Activated CD4-positive, alpha-beta memory T cell treated with anti-CD3 and anti-CD28 coated beads, Interleukin-2, amount 10 ng/mL, durations not matched to agents 7 days and 5 days (primary cell): ENCODE measurements at places on chromosomes 4 and X.

GRCh38 chr4:148116969-148117368 is 325.2 kb downstream of the NR3C2 start:
- no peak for DNase-seq

GRCh38 chr4:18314731-18315130 is 293.2 kb upstream of the LCORL start:
- DNase-seq = no peak

GRCh38 chr4:176002007-176002613 is 63.5 kb upstream of the WDR17 start:
- no peak for DNase-seq

DNA sequence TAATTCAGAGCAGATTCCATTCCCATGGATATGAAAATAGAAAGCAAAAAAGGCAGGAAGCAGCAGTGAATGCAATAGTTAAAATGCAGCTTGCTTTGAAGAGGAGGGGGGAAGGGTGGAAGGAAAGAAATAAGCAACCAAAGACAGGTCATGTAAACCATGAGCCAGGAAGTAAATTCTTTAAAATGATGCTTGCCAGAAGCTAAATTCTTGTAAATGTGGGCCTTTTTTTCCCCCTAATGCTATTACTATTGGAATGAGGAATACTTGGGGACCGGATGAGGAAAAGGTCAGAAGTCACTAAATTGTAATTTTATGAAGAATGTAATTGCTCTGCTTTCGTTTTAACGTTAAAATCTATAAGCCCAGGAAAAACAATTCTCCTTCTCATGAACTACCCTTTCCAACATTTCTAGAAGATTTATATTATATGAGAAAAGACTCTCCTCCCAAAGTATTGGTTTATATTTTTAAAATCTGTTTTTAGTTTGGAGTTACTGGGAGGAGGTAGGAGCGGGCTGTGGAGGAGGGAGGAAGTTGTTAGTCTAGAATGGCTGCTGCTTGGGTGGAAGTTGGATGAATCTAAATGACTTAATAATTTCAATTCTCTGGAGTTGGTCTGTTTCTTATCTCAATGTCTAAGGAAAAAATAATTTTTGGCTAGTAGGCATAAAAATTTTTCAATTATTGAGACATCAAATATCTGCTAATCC is 77.6 kb upstream of the PCDH18 start:
- DNase-seq = no peak

- no peak for DNase-seq
Measured at GRCh38 chrX:78653118-78653822, 5.9 kb downstream of the RTL3 start.

GRCh38 chr4:63017300-63017699 is 1392.0 kb downstream of the TECRL start:
- no peak for DNase-seq

DNA sequence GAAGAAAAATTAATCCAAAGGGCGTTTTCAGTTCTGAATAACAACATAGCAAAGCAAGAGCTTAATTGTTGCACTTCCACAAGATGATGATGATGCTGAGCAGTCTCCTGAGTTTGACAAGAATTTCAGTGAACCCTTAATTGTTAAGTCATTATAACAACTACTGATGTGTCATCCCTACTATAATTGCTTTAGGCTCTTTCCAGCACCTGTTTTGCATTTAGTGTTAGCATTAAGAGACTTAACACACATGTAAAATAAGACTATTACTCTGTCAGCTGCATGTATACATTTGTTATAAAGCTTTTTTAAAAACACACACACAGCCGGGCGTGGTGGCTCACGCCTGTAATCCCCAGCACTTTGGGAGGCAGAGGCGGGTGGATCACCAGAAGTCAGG is 37.9 kb upstream of the GALNT7 start:
- no peak for DNase-seq

DNA sequence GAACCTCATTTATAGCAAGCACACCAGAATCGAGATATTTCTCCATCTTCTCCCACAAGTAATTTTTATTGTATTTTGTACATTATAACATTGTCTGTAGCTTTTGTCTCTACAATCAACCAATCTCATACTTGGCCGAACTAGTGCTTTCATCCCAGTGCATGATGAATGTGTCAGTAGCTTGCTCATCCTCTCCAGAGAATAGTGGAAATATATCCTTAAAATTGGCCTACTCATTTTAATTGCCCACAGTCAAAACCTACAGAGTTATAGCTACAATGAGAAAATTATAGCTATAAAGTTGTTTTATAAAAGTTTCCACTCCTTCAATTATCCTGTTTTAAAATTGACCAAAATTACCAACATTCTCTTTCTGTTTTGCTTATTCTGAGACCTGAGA is 103.8 kb downstream of the MAPK10 start:
- DNase-seq = no peak

GRCh38 chr4:95000076-95000648 is 242.4 kb downstream of the BMPR1B start:
- DNase-seq = no peak

DNA sequence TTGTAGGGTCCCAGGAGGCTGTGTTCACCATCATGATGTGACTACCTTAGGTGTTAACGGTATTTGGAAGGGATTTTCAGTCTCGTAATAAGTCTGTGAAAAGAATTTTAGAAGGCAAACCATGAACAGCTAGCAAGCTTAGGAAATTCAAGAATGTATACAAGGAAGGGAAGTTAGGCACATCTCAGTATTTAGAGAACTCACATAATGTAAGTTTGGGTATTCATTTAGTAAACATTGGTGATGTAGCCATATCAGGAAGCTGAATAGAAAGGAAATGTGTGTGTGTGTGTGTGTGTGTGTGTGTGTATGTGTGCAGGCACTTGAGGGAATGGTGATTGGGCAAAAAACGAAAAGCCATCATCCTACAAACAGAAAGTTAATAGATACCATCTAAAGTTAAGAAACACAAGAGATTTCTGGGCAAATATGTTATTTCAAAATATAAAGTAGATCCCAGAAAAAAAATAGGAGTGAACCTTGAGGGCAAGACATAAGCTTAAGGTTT is 34.7 kb upstream of the PRKX start:
- DNase-seq = no peak

- DNase-seq = no peak
Measured at GRCh38 chrX:132393085-132393484, 95.8 kb downstream of the MBNL3 start.

- no peak for DNase-seq
Measured at GRCh38 chrX:151402719-151403390, 5.8 kb downstream of the VMA21 start.

DNA sequence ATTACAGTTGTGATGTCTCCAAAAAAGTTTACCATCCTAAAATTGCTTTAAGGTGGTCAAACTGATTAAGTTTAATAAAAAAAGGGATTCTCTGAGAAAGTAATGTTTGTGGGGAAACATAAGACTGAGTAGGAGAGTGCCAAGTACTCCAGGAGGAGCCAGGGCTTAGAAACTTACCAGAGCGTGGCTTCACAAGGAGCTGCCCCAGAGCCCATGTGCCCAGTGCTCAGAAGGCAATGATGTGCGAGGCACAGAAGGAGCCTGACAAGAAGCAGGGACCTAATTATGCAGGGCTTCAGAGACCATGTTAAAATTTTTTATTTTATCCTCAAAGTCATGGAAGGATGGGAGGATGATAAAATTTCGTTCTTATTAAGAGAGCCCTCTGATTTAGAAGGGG is 204.2 kb downstream of the PALLD start:
- no peak for DNase-seq

DNA sequence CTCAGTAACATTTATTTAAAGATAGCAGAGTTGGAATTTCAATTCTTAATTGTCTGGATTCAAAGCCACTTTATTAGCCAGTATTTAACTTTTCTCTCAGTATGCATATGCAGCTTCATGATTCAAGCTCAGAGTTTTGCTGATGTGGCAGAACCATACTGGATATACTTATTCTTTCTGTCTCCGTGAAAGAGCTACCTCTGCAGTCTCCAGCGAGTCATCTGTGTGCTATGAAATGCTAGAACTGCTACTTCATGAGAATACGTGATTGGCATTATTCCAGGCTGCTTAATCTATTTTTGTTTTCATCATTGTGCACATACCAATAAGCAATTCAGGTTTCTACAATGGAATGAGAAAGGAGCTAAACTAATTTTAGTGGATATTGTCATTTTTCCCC is 743.7 kb downstream of the C4orf33 start:
- no peak for DNase-seq

- DNase-seq = no peak
Measured at GRCh38 chrX:101263766-101264165, 27.4 kb downstream of the TAF7L start.

DNA sequence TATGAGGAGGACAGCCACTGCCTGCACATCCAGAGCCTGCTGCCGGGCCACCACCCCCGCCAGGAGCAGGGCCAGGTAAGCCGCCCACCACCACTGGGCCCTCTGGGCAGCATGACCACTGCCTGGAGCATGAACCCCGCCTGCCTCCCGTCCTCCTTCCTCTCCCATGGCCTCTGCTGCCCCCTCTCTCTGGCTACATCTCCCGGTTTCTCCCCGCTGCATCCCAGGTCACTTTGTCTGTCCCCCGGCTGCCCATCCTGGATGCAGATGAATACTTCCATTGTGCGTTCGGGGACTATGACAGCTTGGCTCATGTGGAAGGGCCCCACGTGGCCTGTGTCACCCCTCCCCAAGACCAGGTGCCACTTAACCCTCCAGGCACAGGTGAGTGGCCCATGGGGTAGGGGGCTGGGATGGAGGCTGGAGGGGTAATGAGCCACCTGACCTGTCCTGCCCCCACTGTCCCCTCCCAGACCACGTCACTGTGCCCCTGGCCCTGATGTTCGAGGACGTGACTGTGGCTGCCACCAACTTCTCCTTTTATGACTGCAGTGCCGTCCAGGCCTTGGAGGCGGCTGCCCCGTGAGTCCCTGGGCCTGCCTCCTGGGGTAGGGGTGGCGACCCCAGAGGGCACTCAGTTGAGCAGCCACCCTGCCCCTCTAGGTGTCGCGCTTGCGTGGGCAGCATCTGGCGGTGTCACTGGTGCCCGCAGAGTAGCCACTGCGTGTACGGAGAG is 6.0 kb downstream of the PLXNB3 start:
- DNase-seq = no peak

- no peak for DNase-seq
Measured at GRCh38 chr4:101183221-101183620, 164.1 kb downstream of the PPP3CA start.

- no peak for DNase-seq
Measured at GRCh38 chr4:7416745-7417432, 17.8 kb downstream of the PSAPL1 start.

DNA sequence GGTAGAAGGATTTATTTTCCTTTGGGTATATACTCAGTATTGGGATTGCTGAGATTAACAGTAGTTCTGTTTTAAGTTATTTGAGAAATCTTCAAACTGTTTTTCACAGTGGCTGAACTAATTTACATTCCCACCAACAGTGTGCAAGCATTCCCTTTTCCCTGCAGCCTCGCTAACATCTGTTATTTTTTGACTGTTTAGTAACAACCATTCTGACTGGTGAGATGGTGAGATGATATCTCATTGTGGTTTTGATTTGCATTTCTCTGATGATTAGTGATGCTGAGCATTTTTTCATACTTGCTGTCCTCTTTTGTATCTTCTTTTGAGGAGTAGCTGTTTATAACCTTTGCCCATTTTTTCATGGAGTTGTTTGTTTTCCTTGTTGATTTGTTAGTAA is 457.8 kb downstream of the TRAM1L1 start:
- DNase-seq = no peak

- DNase-seq = no peak
Measured at GRCh38 chr4:121439669-121440068, 58.9 kb upstream of the QRFPR start.

DNA sequence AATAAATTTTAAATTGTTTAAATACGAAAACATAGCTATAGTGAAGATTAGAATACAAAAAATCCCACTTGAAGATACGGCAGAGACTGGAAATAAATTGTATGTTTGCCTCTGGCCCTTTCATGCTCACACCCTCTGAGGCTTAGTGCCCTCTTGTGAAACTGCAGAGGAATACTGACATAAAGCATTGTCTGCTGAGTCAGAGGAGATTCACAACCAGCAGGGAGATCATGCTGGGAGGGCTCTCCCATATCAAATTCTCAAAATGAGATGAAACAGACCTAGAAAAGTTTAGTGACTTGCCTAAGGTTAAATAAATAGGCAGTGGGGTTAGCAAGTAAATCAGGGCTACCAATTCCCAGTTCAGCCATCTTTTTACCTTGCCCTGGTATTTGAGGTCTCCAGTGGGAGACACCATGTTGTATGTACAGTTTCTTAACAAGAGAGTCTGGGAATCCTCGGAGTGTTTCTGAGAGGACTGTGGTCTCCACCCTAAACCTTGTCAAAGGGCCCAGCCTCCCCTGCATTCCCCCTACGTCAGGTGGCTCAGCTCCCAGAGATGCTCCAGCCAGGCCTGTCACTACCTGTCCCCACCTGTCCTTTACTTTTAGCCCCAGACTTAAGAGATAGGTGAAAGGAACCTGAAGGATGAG is 581.4 kb upstream of the DIPK2B start:
- no peak for DNase-seq

- DNase-seq = no peak
Measured at GRCh38 chrX:14948691-14949090, 75.5 kb downstream of the MOSPD2 start.

GRCh38 chr4:2298532-2298991 is 36.7 kb upstream of the MXD4 start:
- no peak for DNase-seq

GRCh38 chr4:47032405-47033106 is 1.2 kb downstream of the GABRB1 start:
- DNase-seq = peak; percentile 46

- DNase-seq = no peak
Measured at GRCh38 chrX:7110821-7111276, 36.7 kb upstream of the STS start.

- DNase-seq = no peak
Measured at GRCh38 chr4:121233982-121234381, 69.9 kb upstream of the TNIP3 start.

GRCh38 chr4:90080116-90080515 is 47.1 kb upstream of the CCSER1 start:
- no peak for DNase-seq

DNA sequence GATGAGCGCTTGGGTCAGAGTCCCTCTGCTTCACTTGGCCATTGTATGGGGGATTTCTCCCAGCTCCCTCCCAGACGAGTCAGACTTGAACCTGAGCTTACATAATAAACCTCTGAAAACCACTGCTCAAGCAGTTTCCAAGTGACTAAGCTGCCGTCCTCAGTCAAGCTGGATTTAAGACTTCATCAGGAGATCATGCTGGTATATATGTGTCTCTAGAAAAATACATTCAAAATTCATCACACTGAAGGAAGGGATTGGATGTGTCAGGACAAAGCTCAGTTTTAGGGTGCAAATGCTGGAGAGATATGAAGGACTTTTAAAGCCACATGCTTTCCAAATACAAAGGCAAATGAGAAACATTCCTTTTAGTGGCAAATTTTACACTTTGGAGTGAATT is 114.3 kb downstream of the QDPR start:
- DNase-seq = no peak

- DNase-seq = no peak
Measured at GRCh38 chrX:48933757-48934156, 14.9 kb upstream of the PIM2 start.

DNA sequence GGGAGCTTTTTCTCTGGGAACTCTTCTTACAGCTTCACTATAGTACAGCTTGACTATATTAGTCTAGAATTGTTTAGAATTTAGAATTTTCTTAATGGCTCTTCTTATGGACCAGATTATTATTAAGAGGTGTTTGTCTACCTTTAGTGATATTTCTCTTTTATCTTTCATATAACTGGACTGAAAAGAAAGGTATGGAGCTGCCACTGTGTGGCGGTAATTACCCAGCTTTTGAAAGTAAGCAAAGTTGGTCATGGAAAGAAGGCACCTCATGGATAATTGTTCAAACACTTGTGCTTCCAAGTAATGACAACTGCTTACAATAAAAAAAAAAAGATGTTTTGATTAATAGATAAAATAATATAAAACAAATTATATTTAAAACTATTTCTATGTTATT is 1112.5 kb downstream of the TECRL start:
- DNase-seq = no peak
